NCI-H460 (cell line): ENCODE measurements at places on chromosomes 7 and 10.

DNA sequence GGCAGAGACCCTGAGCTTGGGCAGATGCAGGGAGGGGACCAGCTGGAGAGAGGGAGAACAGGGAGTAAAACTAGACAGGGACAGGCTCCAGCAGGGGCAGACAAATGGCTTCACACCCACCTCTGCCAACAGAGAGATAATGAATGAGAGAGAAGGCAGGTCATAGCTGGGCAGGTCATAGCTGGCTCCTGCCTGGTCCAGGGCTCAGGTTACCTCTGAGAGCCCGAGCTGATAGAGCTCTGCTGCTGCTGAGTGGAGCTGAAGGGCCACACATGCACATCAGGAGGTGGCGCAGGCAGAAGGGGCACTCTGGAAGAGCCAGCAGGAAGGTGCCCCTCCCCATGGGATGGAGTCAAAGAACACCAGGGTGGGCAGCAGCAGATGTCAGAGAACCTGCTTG lies 154.2 kb downstream of the GFRA1 start:
- DNase-seq = no peak

DNA sequence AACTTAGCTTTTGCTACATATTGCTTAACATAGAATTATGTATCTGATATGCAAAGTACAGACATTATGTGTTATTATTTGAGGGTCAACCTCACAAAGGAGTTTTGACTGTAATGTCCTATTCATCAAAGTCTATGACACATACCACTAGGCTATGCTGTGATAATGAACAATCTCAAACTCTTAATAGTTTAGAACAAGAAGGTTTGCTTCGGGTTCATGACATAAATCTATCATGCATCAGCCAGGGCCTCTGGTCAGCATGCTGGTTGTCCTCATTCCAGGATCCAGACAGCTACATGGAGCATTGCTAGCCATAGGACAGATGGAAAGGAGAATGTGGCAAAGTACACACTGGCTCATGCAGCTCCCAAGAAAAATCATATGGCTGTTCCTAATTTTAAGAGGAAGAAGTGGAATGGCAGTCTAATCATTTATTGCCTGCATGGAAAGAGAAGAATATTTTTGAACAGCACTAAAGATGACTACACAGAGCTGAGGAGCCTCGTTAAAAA lies 332.1 kb downstream of the GPR158 start:
- DNase-seq = no peak

DNA sequence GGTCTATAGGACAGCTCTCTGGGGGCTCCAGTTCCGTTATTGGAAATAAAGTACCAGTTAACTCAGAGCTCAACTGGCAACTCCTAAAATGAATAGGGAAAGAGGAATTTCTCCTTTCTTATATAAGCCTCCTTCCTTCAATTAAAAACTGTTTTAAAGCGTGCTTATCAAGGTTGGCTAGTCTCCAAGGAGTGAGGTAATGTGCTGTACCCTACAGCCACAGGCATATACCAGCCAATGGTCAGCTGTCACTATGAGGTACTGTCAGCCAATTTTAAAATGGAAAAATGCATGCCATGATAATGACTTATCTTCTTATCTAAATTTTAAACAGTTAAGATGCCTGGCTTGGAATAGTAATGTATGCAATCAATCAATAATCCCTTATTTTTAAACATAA lies 76.2 kb downstream of the PLCE1 start:
- DNase-seq = no peak

- no peak for DNase-seq
Observed at GRCh38 chr7:148711191-148712102, 12.7 kb downstream of the CUL1 start.

DNA sequence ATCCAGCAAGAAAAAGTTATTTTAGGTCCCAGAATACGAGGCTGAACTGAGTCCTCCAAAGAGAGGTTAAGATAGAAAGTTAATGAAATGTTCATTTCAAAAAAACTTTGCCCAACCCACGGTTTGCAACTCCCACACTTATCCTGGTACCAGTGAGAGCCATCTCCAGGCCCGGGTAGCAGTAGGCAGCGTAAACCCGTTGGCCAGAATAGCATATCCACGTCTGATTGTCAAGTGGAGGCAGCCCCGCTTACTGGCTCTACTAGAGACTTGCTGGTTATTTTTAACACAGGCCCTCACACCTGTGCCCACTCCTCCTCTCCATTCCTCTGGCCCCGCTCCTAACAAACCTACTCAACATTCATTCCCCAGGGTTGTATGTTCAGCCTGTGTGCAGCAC lies 109.7 kb downstream of the HIP1 start:
- DNase-seq = no peak
